ENCODE measurements at places on chromosomes 4 and X.

- DNase-seq: peak; percentile 6
These were observed 82.1 kb upstream of the IQCM start for GRCh38 chr4:149897783-149898182.

GRCh38 chr4:40202474-40202873, 5.6 kb downstream of the RHOH start:
- DNase-seq: no peak

GRCh38 chr4:22477136-22477812, 38.6 kb downstream of the ADGRA3 start:
- DNase-seq: no peak

GRCh38 chrX:110924871-110925270, 129.3 kb upstream of the CHRDL1 start:
- no peak for DNase-seq

DNA sequence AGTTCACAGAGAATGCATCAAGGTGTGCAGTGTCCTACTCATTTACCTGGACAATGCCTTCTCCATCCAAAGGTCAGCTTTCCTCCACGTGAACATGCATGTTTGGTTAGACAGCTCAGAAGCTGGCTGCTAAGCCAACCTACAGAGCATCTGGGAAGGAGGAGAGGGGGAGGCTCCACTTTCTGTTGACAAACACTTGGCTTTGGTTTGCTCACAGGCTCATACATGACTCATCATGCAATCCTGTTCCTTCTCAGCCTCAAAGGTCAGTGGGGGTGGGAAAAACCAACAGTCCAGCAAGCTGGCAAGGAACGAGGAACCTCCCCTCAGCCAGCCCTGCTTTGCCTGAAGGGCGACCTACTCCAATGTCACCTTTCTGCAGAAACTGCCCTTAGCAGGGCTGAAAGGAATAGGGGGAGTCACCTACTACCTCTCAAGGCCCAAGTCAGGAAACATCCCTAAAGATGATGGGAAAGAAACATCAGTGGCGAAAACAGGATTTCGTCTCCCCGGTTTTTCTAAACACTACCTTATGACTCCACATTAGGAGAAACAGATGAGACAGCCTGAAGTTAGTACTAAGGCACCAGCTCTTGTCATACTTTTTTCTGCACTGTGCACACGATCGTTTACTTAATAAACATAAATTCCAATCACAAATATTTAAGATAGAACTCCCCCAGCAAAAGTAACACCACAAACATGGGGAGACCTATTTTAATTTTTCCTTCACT, 37.9 kb downstream of the RELL1 start:
- DNase-seq: peak; percentile 18

DNA sequence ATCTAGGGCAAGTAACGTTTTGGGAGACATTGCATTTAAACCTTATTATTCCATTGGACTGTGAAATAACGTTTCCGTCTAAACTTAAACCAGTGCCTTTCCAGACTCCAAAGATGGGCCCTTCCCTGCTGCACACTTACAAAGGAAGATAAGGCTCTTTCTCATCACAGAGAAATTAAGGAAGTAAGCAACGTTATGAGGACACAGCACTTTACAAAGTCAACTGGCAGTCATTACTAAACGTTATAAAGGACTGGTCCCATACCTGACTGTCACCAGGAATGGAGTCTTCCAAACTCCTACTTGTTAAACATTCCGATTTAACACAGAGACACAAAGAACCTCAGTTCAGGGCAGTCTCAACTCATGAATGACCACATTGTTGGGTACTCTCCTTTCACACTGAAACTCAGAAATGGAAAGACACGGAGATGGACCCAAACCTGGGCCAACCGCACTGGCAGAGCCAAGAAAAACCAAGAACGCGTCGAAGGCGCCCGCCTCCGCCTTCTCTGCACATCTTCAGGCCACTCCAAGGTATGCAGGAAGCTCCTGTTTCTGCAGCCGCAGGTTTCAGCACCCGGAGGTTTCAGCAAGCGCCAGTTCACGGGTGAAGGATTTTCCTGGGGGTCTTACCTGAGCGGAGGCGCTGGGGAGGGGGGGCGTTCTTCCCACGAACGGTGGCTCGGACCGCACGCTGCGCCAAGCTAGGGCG, 670 bp downstream of the PAPSS1 start:
- DNase-seq: peak; percentile 43

GRCh38 chr4:181043486-181043885, 1199.7 kb upstream of the TENM3 start:
- no peak for DNase-seq

DNA sequence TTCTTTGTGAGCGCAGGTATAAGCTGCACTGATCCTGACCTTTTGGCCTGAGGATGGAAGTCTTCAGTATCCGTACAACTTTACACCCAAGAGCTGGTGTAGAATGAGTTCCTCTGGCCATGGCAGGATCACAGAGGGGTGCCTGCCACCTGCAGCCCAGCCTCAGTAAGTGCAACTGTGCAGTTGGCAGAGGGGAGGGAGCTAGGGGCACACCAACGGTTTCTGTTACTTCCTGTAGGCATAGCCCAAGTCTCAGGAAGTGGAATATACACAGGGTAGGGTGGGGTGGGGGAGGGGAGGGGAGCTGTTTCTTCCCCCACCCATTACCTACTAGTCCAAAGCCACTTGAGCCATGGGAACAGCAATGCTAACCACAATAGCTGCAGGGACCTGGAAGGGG, 85.4 kb upstream of the GBA3 start:
- peak; percentile 2 for DNase-seq

DNA sequence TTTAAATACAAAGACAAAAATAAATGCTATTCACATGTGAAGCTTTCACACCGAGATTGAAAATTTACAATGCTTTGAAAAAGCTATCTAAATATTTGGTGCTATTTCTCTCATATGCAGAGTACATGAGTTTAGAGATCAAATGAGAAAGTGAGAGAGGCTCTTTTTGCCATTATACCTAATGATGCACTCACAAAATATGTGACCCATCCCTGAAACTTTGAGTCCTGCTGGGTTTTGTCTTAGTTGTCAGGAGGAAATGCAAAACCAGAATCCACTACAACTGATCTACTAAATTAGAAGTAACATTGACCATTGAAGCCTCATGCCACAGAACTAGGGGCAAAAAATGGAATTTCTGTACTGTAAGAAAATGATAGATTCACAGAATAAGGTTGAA, 251.7 kb downstream of the MAPK10 start:
- no peak for DNase-seq

GRCh38 chr4:13558881-13559280, 14.6 kb upstream of the NKX3-2 start:
- no peak for DNase-seq

GRCh38 chr4:183747380-183747779, 88.3 kb downstream of the TRAPPC11 start:
- no peak for DNase-seq

DNA sequence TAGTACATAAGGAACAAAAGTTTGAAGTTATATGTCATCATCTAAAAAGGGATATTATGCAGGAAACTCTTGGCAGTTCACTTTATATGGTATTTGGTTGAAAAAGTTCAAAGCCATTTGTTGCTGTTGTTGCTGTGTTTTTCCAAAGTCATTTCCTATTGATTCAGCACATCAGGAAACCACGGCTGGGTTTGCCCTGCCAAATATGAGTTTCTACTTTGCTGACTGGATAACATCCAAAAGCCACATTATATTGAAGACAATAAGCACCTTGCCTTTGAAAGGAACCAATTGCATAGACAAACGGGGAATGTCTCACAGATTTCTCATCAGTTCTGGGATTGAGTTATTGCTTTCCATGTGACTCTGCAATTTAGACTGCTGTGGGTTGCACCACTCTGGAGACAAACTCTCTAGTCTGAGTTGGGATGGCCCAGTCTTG, 206.1 kb downstream of the SLC39A8 start:
- no peak for DNase-seq

DNA sequence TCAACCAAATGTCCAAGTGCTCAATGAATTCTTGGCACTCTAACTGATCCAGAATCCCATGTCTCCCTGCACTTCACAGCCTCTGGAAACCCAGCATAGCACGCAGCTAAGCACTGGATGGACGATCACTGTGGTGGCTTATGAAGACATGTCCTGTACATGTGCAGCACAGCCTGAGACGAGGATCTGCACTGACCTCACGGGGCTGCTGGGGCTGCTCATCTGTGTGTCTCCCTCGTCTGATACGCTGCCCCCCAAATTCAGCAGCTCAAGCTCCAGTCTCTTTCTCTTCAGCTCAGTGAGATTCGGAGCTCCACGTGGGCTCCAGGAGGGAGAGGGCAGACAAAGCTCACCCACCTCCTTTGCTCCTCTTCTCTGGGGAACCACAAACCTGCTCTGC, 126.9 kb downstream of the CPZ start:
- DNase-seq: no peak

- DNase-seq: no peak
These were observed 447.3 kb downstream of the C4orf33 start for GRCh38 chr4:129543299-129543698.

DNA sequence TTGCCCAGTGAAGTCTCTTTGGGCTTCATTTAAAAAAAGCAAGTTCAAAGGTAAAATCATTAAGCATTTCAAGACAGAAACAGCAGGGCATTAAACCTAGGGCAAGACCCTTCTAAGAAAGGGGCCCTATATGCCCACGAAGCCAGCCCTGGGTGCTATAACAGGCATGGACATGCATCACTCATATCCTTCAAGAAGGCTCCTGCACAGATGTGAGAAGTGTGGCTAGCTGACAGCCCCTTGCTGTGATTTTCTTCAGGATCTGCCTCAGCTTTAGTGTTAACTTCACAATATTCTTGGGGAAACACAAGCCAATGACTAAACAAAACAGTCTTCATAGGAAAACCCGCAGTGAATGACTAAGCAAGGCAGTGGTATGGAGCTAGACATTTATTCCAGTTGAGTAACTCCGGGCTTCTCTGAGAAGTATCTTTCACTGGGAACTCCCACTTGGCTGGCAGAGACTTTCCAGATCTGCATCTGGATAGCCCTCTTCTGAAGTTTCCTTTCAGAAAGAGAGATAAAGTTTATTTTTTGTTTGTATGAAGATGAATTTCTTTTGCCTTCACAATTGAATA, 11.9 kb upstream of the MAOA start:
- peak; percentile 1 for DNase-seq

- no peak for DNase-seq
These were observed 20.2 kb upstream of the CDKN2AIP start for GRCh38 chr4:183424109-183424744.

- DNase-seq: no peak
These were observed 44.8 kb upstream of the PITX2 start for GRCh38 chr4:110667670-110668069.

DNA sequence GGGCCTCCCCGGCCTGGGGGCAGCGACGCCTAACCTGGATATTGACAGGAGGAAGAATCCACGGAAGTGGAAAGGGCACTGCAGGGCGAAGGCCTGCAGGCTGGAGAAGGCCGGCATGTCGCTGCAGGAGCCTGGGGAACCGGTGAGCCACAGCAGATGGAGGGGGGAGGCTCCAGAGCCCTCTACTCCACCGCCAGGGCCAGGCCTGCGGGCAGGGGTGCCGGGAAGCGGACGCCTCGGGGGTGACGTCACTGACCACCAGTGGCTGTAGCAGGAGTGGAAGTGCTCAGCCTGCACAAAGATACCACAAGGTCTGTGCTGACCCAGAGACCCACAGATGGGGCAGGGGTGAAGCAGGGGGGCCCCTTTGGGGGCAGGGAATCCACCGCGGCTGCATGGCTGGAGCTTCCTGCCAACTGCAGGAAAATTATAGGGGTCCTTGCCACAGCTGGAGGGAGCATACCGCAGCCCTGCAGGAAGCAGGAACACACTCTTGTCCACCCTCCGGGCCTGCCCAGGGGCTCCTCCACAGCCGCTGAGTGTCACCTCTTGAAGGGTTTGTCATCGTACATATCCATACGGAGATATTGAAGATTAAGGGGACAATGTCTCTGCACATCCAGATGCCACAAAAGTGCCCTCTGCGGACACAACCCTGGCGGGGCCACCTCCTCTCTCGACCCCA, 7.6 kb upstream of the HTRA3 start:
- no peak for DNase-seq

- DNase-seq: no peak
These were observed 14.9 kb upstream of the MORC4 start for GRCh38 chrX:107014936-107015335.

All from erythroblast (primary cell).